ENCODE measurements at places on chromosomes 2 and 18.

- no peak for DNase-seq
These were observed 74.8 kb downstream of the BCL11A start for GRCh38 chr2:60478660-60479059.

DNA sequence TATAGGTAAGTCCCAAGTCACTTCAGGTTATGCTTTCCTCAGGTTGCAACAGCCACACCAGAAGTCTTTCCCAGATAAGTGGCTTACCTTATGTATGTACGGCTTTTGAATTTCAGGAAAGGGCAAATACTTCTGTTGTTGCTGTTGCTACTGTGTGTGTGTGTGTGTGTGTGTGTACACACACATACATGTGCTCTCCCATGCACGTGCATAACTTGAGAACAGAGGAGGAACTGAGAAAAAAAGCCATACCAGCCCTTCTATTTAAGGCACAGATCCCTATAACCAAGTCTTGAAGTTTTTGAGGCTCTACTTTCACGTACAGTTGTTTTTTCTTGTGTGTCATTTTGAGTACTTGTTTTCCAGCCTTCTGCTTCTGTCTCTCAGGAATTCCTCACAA, 62.4 kb downstream of the WDPCP start:
- no peak for DNase-seq

DNA sequence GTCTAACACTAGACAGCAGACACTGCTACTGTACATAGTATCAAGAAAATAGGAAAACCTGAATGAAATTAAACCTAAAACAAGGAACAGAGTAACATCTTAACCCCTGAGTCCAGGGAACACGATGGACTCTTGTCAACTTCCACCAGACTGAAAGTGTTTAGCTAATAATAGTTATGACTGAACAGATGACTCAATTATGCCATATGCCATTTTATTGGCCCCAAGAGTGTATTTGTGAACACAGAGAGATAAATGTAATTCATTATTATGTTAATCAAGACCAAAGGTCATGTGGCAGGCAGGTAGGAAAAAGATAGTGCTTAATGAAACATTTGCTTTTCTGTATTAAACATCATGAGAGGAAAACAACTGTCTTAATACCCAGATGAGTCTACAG, 58.0 kb downstream of the NYAP2 start:
- DNase-seq: no peak

GRCh38 chr2:100707016-100707947, 112.7 kb upstream of the NPAS2 start:
- no peak for DNase-seq

DNA sequence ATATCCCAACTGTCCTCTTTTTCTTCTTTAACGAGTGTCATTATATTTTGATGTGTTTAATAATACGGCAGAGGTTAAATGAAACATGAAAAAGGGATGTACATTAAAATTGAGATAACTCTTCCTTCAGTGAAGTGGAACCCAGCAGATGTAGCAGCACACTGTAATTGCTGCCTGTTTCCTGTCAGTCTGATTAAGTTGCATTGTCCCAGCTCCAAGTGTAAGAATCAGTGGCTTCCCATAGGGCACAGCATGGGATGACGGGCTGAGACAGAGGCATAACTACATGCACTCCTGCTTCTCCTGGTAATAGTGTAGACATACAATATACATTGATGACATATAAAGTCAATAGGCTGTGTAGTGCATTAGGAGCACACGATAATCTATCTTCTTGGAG, 175.8 kb upstream of the TCF4 start:
- no peak for DNase-seq

DNA sequence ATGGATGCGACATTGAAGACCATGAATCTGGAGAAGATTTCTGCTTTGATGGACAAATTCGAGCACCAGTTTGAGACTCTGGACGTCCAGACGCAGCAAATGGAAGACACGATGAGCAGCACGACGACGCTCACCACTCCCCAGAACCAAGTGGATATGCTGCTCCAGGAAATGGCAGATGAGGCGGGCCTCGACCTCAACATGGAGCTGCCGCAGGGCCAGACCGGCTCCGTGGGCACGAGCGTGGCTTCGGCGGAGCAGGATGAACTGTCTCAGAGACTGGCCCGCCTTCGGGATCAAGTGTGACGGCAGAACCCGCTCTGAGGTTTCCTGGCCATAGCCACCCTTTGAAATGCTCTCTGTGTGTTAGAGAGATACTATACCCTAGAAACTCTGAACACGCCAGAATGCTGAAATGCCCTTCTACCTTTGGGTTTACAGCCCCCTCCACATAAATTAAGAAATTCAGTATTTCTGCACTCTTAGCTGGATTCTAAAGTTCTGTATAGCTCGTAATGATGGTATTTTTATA, 659 bp downstream of the CHMP1B start:
- DNase-seq: peak; percentile 10

- DNase-seq: no peak
These were observed 40.1 kb downstream of the ARHGAP25 start for GRCh38 chr2:68774569-68775271.

- DNase-seq: no peak
These were observed 31.2 kb downstream of the SCN9A start for GRCh38 chr2:166344286-166345113.

DNA sequence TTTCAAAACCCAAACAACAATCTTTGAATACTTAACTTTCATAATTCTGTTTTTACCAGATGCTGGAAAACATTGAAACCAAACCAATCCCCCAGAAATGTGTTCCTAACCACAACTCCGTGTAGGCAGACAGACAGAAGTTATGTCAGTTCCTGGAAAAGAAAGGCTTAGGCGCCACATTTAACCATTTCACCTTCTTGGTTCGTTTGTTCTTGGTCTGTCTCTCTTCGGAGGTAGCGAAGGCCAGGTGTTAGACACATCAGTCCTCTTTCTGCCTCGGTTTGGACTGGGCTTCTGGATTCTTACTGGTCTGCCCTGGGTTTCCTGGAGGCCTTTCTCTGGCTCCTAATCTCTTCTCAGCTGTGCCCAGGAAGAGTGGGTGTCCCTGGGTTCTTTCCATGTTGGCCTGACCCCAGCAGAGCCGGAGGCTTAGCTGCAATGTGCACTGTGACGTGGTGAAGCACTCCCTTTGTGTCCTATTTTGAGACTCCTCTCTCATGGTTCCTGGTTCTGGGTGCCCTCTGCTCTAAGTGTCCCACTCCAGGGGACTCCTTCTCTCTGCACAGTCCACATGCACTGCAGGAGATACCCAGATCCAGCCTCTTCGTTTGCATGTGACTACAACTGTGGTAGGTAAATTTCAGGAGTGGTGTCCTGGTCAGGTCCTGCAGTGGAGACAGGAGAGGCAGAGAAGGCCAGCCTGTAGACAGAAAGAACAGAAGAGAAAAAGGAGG, 23.1 kb upstream of the RAB31 start:
- DNase-seq: no peak

GRCh38 chr2:111662039-111662770, 221.8 kb downstream of the ANAPC1 start:
- no peak for DNase-seq
